ENCODE measurements at places on chromosomes 3 and 15. TPM values are rescaled to one million over a fixed set of nuclear protein-coding genes. Genes with fewer than 3 reads are reported as not detected.

DNA sequence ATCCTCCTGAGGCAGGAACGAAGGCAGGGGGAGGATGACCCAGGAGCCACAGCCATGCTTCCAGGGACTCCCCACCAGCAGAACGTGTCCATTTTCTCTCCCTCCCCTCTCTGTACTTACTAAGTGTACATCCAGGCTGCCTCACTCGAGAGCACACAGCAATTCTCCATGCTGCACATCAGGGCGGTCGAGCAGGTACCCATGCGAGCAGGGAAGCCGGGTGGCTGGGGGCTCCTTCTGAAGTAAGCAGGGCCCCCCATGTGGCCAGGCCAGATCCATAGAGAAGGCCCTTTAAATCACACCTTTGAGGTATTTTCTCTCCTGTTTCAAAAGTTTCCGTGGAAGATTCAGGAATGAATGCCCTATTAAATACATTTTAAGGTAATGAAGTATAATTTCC, 41.2 kb upstream of the SLC6A11 start:
- H3K4me1 ChIP-seq, result no peaks in the 10 kb centered on the region
- H3K4me3 ChIP-seq, result no peak overlapping the region
- DNase-seq, result no peak
- H3K27me3 ChIP-seq, result peaks cover 22% of the 10 kb centered on the region

- no peak overlapping the region for H3K4me3 ChIP-seq
- no peak overlapping the region for H3K27ac ChIP-seq
- peaks cover 24% of the 10 kb centered on the region for H3K36me3 ChIP-seq
- H3K27me3 ChIP-seq, result no peaks in the 10 kb centered on the region
- no peak for DNase-seq
Observed at GRCh38 chr3:154250291-154250690, 74.0 kb downstream of the DHX36 start.

WDR49 gene
- total RNA-seq, result 0.92 TPM

CFAP100 gene
- total RNA-seq, result not detected

HMG20A gene
- 65.1 TPM for total RNA-seq

GOLGA6D gene
- total RNA-seq, result 2.6 TPM

PIGBOS1 gene
- total RNA-seq, result 11.9 TPM

DNA sequence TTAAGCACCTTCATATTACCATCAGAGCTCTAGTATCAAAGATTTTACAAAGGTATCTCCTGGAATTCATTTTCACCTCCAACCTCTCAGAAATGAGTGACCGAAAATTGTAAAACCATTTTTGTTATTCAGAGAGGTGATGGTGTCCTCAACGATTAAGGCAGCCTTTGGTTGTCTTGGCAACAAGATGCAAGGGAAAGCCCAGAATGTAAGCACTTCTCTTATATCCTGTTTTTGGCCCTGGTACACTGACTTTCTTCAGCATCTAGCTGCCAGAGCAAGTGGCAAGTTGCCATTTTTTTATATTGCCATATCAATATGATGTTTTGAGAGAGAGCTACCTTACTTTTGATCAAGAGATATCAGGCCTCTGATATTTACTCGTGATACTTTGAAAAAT, 384.9 kb upstream of the NECTIN3 start:
- H3K4me1 ChIP-seq, result peaks cover 55% of the 10 kb centered on the region
- no peaks in the 10 kb centered on the region for H3K27me3 ChIP-seq
- peaks cover 16% of the 10 kb centered on the region for H3K36me3 ChIP-seq
- no peak for DNase-seq
- peak overlapping the region; percentile 30 for H3K4me3 ChIP-seq

PODXL2 gene
- total RNA-seq, result 37.8 TPM

DNA sequence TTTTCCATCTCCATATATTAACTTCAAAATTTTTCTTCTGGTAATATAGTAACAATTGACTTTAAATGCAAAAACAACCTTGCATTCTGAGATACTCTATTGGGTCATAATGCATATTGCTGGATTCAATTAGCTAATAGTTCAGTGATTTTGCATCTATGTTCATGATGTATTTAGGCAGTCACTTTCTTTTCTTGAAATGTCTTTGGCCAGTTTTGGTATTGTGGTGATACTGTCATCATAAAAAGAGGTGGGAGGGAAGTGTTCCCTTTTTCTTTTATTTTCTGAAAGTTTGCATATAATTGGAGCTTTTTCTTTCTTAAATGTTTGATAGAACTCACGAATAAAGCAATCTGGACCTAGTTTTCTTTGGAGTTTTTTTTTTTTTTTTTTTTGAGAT, 67.4 kb upstream of the ZNF148 start:
- DNase-seq, result no peak
- H3K4me1 ChIP-seq, result no peaks in the 10 kb centered on the region
- no peaks in the 10 kb centered on the region for H3K27me3 ChIP-seq
- H3K36me3 ChIP-seq, result peaks cover 9% of the 10 kb centered on the region

LRRIQ4 gene
- 0.09 TPM for total RNA-seq

CLRN1 gene
- not detected for total RNA-seq

GRCh38 chr3:168839653-168840052, 743.9 kb upstream of the GOLIM4 start:
- H3K4me3 ChIP-seq, result peak overlapping the region; percentile 6
- peaks cover 71% of the 10 kb centered on the region for H3K4me1 ChIP-seq
- peaks cover 18% of the 10 kb centered on the region for H3K36me3 ChIP-seq
- DNase-seq, result no peak
- no peaks in the 10 kb centered on the region for H3K27me3 ChIP-seq
- peak overlapping the region; percentile 96 for H3K27ac ChIP-seq

DNA sequence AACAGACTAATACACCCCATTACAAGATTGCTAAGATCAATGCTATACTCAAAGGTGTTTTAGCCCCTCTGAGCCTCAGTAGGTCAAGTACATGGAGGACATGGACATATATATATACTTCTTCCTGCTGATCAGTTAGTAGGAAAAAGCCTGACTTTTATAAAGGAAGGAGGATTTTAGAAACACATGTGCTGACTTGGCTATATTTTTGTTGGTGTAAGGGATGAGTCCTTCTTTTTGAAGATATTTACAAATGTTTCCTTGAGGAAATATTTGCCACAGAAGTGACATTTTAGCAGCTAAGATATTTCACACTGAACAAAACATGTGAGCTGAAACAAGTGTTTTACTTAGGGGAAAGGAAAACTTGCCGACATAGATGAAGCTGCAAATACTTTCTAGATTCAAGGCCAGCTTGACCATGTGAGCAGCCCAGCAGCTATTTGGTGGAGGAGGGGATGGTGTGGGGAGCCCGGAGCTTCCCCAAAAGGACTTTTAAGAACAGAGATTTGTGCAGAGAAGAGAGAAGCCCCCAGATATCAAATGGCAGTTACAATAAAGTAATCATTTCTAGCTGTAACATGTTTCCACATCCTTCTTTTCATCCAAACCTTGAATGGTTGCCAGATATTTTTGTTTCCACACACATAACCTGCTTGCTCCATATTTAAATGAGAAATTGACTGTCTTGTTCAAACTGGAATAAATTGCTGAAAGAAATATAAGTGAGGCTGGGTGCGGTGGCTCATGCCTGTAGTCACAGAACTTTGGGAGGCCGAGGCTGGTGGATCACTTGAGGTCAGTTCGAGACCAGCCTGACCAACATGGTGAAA, 111.7 kb upstream of the NR2F2 start:
- H3K36me3 ChIP-seq, result peaks cover 4% of the 10 kb centered on the region
- DNase-seq, result no peak
- peaks cover 42% of the 10 kb centered on the region for H3K27me3 ChIP-seq
- H3K4me1 ChIP-seq, result no peaks in the 10 kb centered on the region

GRCh38 chr3:159928071-159928491, 60.6 kb upstream of the IL12A start:
- no peak for DNase-seq
- H3K4me1 ChIP-seq, result peaks cover 4% of the 10 kb centered on the region
- H3K27ac ChIP-seq, result no peak overlapping the region

ITGB5 gene
- total RNA-seq, result 292 TPM

DNA sequence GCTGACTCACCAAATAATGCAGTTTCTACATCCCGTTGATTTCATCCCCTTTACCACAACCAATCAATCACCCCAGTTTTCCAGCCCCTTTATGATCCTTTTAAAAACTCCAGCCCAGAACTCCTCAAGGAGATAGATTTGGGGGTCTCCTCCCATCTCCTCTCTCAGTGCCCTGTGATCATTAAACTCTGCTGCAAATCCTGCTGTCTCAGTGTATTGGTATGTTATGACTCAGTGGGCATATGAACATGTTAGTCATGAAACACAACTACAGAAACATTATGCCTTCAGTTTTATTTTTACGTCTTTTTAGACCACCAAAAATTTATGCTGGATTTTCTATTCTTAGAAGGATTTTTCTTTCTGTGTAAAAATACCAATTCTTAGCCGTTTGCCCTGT, 213.7 kb downstream of the DIPK2A start:
- H3K4me1 ChIP-seq, result peaks cover 15% of the 10 kb centered on the region
- no peak overlapping the region for H3K27ac ChIP-seq
- no peaks in the 10 kb centered on the region for H3K27me3 ChIP-seq
- DNase-seq, result no peak
- H3K4me3 ChIP-seq, result no peak overlapping the region

PLSCR2 gene
- total RNA-seq, result 0.39 TPM

DNA sequence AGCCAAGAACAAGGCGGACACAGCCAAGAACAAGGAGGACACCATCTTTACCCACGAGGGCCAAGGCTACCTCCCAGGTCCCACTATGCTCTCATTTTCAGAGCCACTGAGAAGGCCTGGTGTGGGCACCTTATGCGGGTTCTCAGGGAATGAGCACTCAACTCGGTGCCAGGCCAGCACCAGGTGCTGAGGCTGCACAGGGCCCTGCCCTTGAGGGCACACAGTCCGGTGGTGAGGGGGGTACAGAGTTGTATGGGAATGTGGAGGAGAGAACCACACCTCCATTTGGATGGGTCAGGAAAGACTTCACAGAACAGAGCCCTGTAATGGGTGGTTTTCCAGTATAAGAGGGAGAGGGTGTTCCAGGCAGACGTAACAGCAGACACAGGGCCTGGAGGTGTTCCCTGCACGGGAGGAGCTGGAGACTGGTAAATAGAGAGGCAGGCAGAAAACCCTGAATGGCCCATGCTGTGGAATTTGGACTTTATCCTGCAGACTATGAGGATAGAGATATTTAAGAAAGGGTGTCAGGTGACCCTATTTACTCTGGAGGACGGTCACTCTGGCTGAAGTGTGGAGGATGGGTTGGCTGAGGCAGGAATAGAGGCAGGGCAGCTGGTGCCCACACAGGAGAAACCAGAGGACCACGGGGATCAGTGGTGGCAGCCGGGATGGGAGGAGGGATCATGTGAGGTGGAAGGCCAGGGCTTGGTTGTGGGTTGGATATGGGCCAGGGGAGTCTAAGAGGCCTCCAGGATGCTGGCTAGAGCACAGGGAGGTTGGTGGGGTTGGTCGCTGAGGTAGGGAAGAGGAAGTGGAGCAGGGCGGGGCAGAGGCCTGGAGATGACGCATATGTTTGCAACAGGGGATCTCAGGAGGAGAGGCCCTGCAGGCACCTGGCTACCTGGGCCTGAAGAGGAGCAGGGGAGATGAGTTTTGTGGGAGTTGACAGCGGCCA, 34.6 kb downstream of the CRABP1 start:
- DNase-seq, result no peak
- H3K27me3 ChIP-seq, result peaks cover 9% of the 10 kb centered on the region
- no peak overlapping the region for H3K4me3 ChIP-seq
- H3K4me1 ChIP-seq, result peaks cover 22% of the 10 kb centered on the region
- H3K36me3 ChIP-seq, result no peaks in the 10 kb centered on the region
